A549 treated with RU486 at 1 μM for 4 hours (cell line): ENCODE measurements at places on chromosomes 5 and 9. TPM values are rescaled to one million over a fixed set of nuclear protein-coding genes. Genes with fewer than 3 reads are reported as not detected.

PCDH12 gene
- total RNA-seq: not detected in 5 replicates

DOCK2 gene
- 1.4 to 4.0 TPM (median 2.4 TPM) in 5 replicates for total RNA-seq

AP3B1 gene
- total RNA-seq: 18.9 to 35.1 TPM (median 34.4 TPM) in 5 replicates

MEF2C gene
- total RNA-seq: 0.01 to 0.07 TPM (median 0.02 TPM) in 3 of 5 replicates, not detected in the others

PCDHGC5 gene
- total RNA-seq: 0.02 to 0.09 TPM in 2 of 5 replicates, not detected in the others

ADGRV1 gene
- total RNA-seq: 0.42 to 1.1 TPM (median 0.82 TPM) in 5 replicates

LCN15 gene
- not detected in 5 replicates for total RNA-seq

TAF1L gene
- total RNA-seq: 0.02 TPM in 1 of 5 replicates, not detected in the others

PTPRD gene
- total RNA-seq: 0.11 to 0.49 TPM (median 0.35 TPM) in 5 replicates

AJM1 gene
- total RNA-seq: 3.1 to 4.4 TPM (median 4.0 TPM) in 5 replicates

ZNF483 gene
- 0.40 to 0.88 TPM (median 0.77 TPM) in 5 replicates for total RNA-seq

TEK gene
- 0.03 to 0.12 TPM (median 0.06 TPM) in 5 replicates for total RNA-seq

ITGA2 gene
- total RNA-seq: 16.6 to 32.9 TPM (median 29.0 TPM) in 5 replicates

TEX10 gene
- 23.5 to 31.8 TPM (median 27.9 TPM) in 5 replicates for total RNA-seq

HINT1 gene
- 467 to 531 TPM (median 482 TPM) in 5 replicates for total RNA-seq

FBN2 gene
- total RNA-seq: 11.8 to 18.5 TPM (median 17.3 TPM) in 5 replicates

RAB14 gene
- 41.5 to 49.3 TPM (median 45.8 TPM) in 5 replicates for total RNA-seq

OLFML2A gene
- 15.3 to 23.0 TPM (median 21.6 TPM) in 5 replicates for total RNA-seq

ORM2 gene
- not detected in 5 replicates for total RNA-seq

RNF183 gene
- total RNA-seq: 0.09 to 0.15 TPM in 2 of 5 replicates, not detected in the others

EXOSC2 gene
- total RNA-seq: 50.5 to 78.6 TPM (median 59.1 TPM) in 5 replicates

ADAMTS16 gene
- total RNA-seq: 1.1 to 1.5 TPM (median 1.5 TPM) in 5 replicates

RAB3C gene
- total RNA-seq: not detected in 5 replicates

PCSK5 gene
- total RNA-seq: 0.81 to 1.2 TPM (median 1.0 TPM) in 5 replicates

CBY3 gene
- total RNA-seq: not detected in 5 replicates

CAMK2A gene
- 0.61 to 1.4 TPM (median 0.83 TPM) in 5 replicates for total RNA-seq

MEIKIN gene
- total RNA-seq: not detected in 5 replicates

KIF27 gene
- 0.46 to 1.6 TPM (median 1.2 TPM) in 5 replicates for total RNA-seq

CCNJL gene
- total RNA-seq: 10.8 to 13.7 TPM (median 12.8 TPM) in 5 replicates

ARHGEF28 gene
- 12.0 to 15.9 TPM (median 15.0 TPM) in 5 replicates for total RNA-seq

NDUFAF2 gene
- total RNA-seq: 72.2 to 85.7 TPM (median 80.0 TPM) in 5 replicates

SLC44A1 gene
- total RNA-seq: 16.1 to 29.0 TPM (median 27.9 TPM) in 5 replicates

SLC12A7 gene
- 21.0 to 30.8 TPM (median 28.5 TPM) in 5 replicates for total RNA-seq

ZFP37 gene
- total RNA-seq: 0.86 to 1.9 TPM (median 1.8 TPM) in 5 replicates

FBXL7 gene
- total RNA-seq: 1.0 to 1.8 TPM (median 1.3 TPM) in 5 replicates

MLANA gene
- total RNA-seq: not detected in 5 replicates

CTXN3 gene
- not detected in 5 replicates for total RNA-seq

GPX8 gene
- total RNA-seq: 30.8 to 45.9 TPM (median 38.7 TPM) in 5 replicates

PPP2R2B gene
- total RNA-seq: 0.07 to 0.37 TPM (median 0.12 TPM) in 5 replicates

SH3PXD2B gene
- 11.2 to 17.8 TPM (median 16.2 TPM) in 5 replicates for total RNA-seq

PCDHA7 gene
- total RNA-seq: 0.05 to 0.15 TPM (median 0.11 TPM) in 4 of 5 replicates, not detected in the other

ASPN gene
- total RNA-seq: not detected in 5 replicates

IFNA7 gene
- total RNA-seq: not detected in 5 replicates
